ENCODE measurements at places on chromosomes 4 and X.

DNA sequence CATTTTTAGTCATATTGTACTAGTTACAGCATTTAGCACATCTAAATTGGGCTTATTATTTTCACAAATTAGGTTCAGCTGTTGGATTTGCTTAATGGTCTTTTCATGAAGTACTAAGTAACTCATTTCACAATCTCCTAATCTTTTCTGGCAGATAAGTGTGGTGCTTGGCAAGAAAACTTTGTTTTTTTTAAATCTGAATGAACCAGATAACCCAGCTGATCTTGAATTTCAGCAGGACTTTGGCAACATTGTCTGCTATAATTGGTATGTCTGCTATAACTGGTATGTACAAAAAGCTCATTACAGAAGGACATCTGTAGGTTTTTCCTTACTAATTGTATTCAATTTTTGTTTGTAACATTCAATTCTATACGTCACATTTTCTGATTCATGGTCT lies 22.7 kb downstream of the WDR19 start:
- DNase-seq = no peak

- no peak for DNase-seq
These were observed 834 bp downstream of the NHS start for GRCh38 chrX:17375637-17376430.

GRCh38 chr4:98643755-98644154 lies 14.7 kb downstream of the TSPAN5 start:
- DNase-seq = no peak

DNA sequence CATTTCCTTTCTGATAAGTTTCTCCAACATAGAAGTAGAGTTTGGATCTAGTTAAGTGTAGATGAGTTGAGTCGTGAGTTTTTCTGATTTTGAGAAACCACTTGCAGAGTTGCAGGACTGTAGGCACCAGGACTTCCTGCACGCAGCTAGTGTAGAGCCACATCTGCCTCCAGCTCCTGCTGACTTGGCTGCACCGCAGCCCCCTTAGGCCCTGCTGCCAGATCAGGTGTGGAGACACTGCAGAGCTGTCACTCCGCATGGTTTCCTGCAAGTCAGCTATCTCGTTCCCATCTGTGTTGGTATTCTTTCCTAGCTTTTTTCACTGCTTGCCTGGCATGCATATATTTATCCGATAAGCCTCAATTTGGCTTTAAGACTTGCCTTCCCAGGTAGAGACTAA lies 48.9 kb downstream of the PCDH7 start:
- no peak for DNase-seq

- DNase-seq = no peak
These were observed 626 bp upstream of the FRAS1 start for GRCh38 chr4:78056265-78057129.

DNA sequence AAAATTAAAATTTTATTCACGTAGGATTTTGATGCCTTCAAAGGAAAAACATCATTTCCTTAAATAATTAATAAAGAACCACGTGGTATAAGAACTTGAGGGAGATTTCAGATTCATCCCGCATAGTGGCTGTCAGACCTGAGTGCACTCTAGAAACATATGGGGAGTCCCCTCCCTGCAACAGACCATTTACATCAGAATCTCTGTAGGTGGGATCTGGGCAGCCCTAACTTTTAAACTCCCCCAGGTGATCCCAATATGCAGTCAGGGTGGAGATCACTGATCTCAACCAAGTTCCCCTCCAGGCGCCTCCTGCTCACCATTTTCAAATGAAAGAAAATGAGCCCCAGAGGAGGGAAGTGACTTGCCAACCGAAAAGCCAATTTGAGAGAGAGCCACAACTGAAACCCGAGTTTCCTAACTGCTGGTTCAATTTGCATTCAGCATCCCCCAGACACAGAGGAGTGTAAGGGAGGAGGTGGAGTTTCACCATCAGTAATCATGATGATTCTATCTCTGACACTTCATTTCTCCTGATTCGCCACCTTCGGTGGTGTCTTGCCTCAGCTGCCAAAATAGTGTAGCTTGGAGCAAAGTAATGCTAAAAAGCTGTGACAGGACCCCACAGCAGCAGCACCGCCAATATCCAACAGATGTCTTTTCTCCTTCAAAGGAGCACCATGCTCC lies 11.4 kb downstream of the RNF150 start:
- DNase-seq = no peak

- no peak for DNase-seq
These were observed 57.5 kb downstream of the ADRA2C start for GRCh38 chr4:3823496-3824341.

GRCh38 chr4:15690020-15690809 lies 8.6 kb downstream of the FAM200B start:
- no peak for DNase-seq

DNA sequence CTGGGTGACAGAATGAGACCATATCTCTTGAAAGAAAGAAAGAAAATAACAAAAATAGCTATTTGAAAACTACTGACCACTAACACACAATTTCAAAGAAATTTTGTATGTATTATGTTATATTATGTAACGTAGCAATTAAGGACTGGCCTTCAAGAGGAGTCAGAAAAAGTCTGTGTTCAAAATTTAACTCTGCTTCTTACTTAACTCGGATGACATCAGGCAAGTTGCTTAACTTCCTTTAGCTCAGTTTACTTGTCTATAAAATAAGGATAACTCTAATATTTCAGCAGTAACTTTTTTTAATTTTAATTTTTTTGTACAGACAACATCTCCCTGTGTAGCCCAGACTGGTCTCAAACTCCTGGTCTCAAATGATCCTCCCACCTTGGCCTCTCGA lies 14.6 kb upstream of the PRSS12 start:
- DNase-seq = no peak

DNA sequence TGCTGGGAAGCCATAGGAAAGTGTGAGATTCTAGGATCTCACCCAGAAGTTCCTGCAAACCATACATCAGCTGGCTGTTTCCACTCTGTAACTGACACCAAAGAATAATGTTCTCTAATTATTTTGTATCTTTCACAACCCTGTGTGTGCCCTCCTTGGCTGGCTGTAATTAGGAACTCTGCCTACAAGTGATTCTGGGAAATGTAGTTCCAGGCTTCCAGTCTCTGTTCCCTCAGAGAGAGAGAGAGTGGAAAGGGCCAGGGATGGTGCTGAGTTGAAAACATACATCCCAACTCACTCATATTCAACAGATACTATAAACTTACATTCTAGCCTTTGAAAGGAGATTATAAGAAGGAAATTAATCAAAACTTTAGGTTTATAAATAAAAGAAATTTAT lies 57.5 kb upstream of the C1QTNF7 start:
- DNase-seq = no peak

- DNase-seq = no peak
These were observed 380.6 kb downstream of the MAPK10 start for GRCh38 chr4:85979276-85979675.

DNA sequence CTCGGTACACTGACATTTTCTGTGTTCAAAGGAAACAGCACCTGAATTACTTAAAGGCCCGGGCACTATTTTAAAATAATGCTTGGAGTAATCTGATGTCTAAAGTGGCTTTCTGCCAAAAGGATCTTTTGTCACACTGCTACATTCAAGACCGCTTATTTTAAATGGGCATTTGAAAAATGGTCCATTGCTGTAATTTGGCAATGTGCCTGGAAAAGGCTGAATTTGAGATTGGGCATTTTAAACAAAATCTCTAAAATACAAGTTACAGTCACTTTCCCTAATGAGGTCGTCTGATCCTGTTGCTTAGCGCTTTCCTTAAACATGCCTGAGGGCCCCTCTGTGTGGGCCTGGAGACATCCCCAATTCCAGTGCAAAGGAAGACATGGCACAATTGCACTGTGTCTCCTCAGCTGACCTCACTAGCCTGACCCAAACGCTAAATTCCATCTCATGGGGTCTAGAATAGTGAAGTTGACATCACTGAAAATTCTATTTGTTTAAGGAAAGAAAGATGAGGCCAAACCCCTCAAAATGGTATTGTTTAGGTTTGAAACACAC lies 214.2 kb downstream of the GPC3 start:
- DNase-seq = no peak

DNA sequence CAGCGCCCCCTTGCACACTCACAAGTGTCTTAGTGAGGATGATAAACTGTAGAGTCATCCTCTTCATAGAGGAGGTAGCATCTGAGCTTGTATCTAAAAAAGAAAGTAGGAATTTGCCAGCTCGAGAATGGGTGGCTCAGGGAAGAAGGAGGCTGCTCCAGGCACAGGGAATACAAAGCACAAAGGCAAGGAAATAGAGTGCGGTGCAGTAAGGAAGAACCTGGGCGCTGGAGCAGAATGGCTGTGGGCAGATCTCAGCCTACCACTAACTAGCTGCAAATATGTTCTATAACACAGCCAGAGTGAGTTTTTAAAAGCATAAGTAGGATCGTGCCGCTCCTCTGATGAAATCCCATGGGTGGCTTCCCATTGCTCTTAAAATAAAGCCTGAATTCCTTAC lies 61.6 kb upstream of the MAPK10 start:
- DNase-seq = no peak

GRCh38 chrX:4935401-4935800 lies 1222.0 kb upstream of the PRKX start:
- DNase-seq = no peak

DNA sequence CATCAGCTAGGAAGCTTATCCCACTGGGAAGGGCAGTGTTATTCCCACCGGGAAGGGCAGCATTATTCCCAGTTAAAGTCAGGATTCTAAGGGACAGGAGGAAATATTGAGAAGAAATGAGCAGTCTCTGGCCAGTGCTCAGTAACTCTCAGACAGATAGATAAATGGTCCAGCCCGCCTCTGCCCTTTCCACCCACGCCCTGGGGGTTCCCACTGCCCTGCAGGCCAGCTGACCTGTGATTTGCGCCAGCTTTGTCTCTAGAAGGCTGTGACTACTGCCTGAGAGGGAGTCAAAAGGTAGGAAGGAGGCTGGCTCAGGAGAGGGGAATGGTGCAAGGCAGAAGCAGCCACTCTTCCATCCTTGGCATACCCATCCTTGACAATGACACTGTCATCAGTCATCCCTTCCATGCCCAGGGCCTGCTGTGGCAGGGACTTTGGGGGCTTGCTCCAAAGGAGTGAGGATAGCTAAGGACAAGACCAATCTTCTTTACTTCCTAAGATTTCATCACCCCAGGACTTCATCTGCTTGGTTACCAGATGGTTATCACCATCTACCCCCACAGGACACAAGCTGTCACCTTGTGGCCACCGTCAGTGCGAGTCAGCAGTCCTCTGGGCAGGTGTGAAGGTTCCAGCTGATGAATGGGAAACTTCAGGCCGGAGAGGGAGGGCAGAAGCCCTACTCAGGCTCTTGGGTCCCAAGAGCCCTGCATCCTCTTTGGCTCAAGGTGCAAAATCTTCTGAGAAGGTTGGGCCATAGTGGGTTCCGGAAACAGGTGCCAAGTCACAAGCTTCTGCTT lies 49.5 kb downstream of the SEPSECS start:
- DNase-seq = no peak

DNA sequence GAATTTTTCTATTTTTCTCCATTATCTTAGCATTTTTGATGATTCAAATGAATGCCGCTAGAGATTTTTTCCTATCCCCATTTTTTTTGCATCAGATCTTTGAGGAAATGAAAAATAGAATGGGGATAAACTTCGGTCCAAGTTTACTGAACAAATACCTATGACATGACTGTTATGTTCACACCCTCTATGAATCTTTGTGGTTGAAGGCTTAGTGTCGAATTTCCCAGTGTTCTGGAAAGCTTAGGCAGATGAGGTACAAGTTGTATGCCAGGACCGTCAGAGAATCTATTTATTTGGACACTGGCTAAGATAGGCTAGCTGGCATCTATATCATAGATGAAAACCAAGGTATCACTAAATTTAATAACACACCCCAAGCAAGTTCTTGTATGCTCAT lies 123.4 kb downstream of the SPCS3 start:
- no peak for DNase-seq

DNA sequence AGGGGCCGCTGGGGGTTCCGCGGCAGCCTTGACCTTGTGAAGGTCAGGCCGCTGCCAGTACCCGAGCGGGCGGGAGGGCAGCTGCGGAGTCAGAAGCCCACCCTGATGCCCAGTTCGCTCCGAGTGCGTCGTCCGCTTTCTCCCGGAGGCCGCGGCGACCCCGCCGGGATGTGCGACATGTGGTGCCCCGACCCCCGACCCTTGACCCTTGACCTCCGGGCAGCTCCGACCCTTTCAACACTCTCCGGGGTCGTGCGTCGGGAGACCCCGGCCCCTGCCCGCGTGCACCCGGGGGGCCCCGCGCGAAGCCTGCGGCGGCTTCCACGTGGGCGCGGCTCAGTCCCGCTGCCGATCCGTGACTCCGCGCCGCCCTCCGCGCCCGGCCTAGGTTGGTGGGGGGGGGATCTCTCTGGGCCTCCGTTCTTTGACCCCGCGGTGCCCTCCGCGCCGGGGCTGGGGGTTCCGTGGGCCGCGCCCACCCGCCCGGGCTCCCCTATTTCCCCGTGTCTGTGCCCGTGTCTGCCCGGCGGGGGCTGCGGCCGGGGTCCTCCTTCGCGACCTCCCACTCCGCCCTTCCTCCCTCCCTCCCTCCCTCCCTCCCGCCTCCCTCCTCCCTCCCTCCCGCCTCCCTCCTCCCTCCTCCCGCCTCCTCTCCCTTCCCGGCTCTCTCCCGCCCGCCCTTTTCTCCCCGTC lies 609 bp upstream of the SLC25A6 start:
- DNase-seq = no peak

DNA sequence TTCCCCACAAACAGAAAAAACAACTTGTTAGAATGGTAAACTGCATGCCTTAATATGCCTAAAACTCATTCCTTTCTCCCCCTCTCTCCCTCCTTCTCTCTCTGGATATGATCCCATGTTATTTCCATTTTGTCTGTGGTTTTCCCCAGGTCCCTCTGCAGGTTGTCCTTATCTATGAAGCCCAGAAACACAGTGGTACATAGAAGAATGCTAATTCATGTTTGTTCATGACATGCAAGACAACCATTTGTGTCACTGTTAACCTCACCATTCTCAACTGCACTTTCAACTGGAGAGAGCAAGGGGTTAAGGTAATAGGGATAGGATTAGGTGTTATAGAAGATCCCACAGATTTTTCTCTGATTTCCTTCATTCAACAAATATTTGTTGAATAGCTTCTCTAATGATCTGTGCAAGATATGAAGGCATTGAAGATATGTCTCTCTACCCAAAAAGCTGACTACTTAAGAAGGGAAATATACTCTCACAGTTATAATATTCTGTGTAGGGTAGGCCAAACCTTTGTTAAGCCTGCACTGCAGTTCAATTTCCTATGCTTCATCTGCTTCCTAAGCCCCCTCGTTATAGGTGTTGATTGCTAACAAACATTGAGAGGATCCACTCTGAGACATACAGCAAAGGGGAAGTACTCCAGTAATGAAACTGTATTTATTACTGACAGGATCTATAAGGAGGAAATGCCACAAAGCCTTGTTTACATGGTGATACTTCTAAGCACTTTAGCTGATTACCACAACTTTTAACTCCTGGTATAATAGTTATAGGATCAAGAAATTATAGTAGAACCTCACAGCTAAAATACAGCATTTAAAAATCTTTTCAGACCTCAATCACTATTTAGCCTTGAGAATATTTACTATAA lies 96.1 kb downstream of the FRYL start:
- no peak for DNase-seq

- DNase-seq = no peak
These were observed 12.4 kb downstream of the RAI2 start for GRCh38 chrX:17848545-17849265.

- DNase-seq = no peak
These were observed 155.6 kb upstream of the PITX2 start for GRCh38 chr4:110778521-110778920.

- no peak for DNase-seq
These were observed 236.7 kb downstream of the FRAS1 start for GRCh38 chr4:78293821-78294301.

Measured in stimulated activated CD4-positive, alpha-beta T cell treated with anti-CD3 and anti-CD28 coated beads, TNF-alpha, amount 100 ng/mL, for 4 hours (primary cell).